ENCODE measurements at places on chromosomes 16 and 17.

- DNase-seq: no peak
Observed at GRCh38 chr16:473046-474043, 47.9 kb downstream of the RAB11FIP3 start.

- no peak for DNase-seq
Observed at GRCh38 chr17:62678214-62678919, 50.9 kb downstream of the MRC2 start.

- no peak for DNase-seq
Observed at GRCh38 chr16:57634171-57634570, 5.7 kb downstream of the ADGRG1 start.

DNA sequence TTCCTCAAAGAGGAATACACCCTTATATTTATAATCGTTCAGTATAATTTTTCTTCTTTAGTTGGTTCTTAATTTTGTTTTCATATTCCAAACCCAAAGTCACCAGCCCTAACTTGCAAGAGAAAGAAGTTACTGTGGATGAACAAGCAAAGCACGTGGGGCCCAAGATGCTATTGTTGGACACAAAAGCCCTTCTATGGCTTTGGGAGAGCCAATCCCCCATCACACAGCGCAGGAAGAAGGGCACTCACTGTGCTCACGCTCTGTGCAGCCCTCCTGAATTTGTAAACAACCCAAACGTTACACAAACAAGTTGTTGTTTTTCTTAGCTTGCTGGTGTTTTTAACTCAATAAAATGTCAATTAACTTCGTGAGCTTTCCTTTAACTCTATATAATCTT lies 22.5 kb downstream of the SPPL2C start:
- DNase-seq: no peak

DNA sequence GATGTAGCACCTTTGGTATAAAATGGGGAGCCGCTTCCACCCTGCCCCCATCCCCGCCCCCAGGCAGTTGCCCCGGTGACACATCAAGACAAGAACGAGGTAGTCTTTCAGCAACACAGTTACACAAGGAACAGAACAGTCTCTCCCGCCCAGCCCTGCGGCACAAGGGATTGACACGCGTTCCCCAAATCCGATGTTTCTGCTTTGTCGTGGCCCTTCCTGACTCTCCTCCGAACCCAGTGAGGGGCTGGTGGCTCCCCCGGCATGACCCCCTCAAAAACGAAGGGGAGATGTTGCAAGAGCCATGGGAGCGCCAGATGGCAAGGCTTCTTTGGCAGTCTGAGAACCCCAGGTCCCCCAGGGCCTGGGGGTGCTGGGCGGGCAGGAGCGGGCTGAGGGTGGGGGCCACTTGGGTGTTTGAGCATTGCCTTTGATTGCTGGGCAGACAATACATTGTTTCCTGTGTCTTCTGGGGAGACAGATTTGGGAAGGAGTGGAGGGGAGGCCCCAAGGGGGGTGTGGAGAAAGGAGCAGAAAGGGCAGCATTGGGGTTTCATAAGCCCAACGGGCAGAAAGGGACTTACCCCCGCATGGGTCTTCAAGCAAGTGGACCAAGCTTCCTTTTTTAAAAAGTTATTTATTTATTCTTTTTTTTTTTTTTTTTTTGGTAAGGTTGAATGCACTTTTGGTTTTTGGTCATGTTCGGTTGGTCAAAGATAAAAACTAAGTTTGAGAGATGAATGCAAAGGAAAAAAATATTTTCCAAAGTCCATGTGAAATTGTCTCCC lies 16.6 kb downstream of the COL1A1 start:
- DNase-seq: no peak

Data from NCI-H187 treated with DMSO at 0.1 percent for 48 hours (cell line).